DMS 273 treated with DMSO at 0.1 percent for 48 hours (cell line): ENCODE measurements at places on chromosomes 1 and 21.

DNA sequence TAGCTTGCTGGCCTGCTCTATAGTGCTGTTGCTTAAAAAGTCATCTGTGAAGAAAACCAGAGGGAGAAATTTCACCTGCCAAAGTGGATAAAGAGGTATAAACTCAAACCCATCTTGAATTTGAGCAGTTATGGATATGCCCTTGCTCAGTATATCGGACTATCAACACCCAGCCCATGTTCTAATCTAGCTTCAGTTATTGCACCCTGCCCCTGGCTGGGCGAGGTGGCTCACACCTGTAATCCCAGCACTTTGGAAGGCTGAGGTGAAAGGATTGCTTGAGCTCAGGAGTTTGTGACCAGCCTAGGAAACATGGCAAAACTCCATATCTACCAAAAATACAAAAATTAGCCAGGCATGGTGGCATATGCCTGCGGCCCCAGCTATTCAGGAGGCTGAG is 13.3 kb downstream of the LIX1L start:
- DNase-seq = no peak

- DNase-seq = no peak
These were observed 11.4 kb downstream of the SMYD2 start for GRCh38 chr1:214292322-214292721.

DNA sequence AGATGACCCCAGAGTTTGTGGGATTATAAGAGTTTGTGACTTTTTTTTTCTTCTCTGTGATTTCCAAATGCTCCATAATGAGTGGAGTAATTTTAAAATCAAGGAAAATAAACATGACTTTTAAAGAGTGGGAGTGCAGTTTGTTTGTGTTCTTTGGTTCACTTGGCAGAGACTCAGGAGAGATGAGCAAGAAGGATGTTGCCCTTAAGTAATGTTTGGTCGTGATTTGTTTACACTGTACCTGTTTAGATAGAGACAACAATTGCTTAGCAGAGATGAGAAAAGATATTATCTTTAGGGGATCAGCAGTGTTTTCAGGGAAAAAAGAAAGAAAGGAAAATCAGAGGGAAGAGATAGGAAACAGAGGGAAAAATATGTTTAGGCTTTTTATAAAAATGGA is 170.8 kb downstream of the ADSS2 start:
- DNase-seq = no peak

GRCh38 chr21:29174607-29175013 is 44.2 kb downstream of the MAP3K7CL start:
- no peak for DNase-seq

DNA sequence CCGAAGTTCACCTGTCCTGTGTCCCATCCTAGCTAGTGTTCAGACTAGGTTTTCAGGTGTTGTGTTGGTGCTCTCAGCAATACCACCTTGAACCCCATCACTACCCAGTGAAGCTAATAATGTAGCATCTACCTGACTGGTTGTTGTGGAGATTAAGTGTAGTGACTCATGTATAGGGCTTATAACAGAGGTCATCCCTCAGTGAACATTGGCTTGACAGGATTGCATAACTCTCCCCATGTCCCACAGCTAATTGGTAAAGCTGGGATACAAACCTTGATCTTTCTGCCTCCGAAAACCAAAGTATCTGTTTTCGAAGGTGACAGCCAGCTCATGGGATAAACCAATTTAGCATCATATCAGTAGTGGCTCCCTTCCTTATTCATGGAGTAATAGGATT is 44.5 kb upstream of the TNR start:
- no peak for DNase-seq

DNA sequence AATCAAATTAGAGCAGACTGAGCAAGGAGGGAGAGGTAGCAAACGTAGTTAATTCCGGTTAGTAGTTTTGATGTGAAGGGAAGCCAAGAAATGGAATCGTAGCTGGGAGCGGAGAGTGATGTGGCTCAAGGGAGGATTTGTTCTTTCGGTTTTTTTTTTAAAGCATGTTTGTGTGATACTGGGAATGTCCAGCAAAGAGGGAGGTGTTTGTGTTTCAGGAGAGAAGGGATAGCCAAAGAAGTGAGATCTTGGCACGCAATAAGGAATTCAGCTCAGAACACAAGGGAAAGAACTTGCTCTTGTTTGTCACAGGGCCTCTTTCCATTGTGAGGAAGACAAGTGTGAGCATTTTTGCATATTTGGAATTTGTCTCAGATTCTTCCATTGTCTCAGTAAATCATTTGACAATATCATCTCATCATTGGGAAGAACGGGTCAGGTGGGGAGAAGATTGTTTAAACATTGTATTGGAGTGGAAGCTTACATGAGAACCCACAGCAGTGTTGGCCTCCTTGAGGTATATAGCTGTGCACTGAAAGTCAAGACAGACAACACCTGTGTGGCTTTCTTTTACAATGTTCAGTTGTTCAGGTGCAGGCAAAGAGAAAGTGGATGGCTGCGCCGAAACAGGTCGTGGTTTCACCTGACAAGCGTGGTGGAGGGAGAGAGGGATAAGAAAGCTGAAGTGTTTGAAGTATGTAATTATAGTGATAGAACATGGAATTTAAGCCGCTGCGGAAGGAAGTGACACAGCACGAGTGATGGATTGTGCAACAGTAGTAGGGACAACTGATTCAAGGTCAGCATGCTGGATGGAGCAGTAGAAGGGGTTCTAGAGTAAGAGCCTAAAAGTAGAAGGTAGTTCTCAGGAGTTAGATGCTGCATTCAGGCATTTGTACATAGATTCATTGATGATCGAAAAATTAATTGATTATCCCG is 25.4 kb downstream of the FMN2 start:
- no peak for DNase-seq

- DNase-seq = no peak
These were observed 29.9 kb upstream of the CAMSAP2 start for GRCh38 chr1:200708769-200709168.

DNA sequence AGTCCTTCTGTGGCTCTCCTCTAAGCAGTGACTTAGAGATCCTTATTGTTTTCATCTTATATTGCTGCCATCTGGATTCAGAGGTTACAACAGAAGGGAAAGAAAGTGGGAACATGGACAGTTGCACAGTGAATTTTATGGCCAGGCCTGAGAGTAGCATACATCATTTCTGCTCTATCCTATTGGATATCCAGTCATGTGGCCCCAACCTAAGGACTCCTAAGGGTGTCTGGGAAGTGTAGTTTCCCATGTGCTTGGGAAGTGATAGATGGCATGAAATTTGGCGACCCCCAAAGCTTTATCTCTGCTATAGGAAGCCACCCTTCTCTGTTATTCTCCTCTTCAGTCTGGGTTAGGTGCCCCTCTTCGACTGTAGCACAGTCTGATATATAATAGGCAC is 51.9 kb downstream of the CDC7 start:
- DNase-seq = no peak

GRCh38 chr1:23639460-23640095 is 52.0 kb upstream of the RPL11 start:
- no peak for DNase-seq

DNA sequence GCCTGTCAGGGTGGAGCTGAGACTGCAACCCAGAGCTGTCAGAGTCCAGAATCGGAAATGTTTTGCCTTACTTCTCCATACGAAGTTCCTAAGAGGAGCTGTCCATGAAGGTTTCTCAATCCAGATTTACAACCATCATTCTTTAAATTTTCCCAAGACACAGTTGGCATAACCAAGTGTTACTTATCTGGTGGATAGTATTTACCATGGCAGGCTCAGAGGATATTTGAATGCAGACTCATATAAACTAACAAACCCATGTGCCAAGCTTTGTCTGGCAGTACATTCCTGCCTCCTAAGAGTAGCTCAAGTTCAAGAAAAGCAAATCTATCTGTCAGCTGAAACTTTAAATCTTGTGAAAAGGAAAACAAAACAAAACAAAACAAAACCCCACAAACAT is 267.9 kb downstream of the ZNF326 start:
- DNase-seq = no peak

DNA sequence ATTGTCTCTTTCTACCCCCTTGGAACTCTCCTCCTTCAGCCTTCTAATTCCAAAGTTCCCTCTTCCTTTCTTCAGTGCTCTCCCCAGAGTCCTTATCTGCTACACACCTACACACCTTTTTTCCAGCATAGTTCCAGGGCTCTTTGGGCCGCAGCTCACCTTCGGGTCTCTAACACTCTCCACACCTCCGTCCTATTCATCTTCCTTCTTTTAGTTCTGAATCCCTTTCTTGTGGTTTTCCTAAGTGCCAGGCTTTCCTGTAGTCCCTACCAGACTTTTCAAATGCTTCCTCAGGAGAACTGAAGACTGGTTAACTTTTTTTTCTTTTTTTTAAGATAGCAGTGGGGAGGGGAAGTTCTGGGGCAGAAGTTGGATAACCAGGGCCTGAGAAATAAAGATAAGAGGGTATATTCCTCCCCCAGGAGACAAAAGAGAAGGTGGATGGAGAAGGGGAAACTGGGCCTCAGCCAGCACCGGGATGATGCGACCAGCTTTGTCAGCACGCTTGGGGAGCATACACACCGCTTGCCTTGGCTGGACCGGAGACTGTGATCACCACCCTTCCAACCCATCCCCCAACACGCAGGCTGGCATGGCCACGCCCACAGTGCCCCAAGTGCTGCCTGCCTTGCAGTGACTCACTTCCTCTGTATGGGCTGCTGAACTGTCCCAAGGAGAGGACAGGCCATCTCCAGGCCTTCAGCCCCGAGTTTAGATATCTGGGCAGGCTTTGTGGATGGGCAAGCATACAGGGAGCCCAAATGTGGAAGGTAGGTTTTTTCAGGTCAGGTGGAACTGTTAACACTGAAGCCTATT is 2.5 kb upstream of the CERS2 start:
- no peak for DNase-seq
